ENCODE measurements at places on chromosomes 13 and 19.

DNA sequence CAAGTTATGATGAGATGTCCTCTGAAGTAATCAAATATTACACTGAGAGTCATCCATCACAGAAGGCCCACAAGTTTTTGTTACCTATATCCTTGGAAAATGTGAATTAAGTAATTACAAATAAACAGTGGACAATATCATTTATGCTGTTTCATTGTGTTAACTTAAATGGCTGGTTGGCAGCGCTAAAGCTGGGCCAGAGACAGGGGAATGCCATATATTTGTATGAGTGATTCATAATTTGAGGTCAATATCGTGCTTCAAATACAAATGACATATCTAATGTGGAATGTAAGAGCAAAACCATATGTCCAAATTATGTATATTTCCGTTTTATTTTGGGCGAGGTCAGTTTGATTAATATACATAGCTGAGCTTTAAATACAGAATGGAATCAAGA lies 1556.2 kb downstream of the SLITRK5 start:
- DNase-seq: no peak

DNA sequence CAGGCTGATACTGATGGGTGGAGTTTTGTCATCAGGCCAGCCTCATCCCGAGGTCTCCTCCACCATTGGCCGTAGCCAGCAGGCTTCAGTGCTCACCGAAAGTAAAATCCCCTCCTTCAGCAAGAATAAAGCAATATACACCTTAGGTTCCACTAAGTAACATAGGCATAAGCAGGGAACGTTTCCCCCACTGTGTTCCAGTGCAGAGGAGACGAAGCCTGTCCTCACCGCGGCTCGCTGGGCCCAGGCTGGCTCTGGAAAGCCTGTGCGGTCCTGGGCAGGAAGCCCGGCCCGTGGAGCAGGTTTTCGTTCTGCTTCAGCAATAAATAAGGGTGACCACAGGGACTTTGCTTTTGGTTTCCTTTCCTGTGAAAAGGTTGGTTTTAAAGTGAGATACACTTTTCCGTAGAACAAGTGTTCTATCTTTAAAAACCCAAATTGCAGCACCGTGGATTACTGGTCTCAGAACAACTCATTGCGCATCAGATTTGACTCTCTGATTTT lies 16.3 kb upstream of the TEX29 start:
- no peak for DNase-seq

DNA sequence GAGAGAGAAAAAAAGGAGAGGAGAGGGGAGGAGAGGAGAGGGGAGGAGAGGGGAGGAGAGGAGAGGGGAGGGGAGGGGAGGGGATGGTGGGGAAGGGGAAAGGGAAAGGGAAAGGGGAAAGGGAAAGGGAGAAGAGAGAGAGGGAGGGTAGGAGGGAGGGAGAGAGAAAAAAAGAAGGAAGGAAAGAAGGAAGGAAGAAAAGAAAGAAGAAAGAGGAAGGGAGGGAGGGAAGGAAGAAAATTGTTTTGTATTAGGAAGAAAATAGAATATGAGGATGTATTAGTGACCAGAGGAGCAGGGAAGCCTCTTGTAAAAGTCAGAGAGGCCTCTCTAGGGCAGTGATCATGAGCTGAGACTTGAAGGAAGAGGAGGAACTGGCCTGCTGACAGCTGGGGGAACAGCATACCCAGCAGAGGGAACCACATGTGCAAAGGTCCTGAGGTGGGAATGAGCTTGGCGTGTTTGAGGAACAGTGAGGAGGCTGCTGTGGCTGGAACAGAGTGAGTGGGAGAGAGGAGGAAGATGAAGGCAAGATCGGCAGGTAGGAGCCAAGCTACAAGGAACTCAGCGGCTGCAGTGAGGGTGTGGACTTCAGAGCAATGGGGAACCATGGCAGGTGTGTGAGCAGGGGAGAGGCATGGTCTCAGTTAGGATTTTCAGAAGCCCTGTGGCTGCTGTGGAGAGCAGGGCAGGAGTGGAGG lies 9.6 kb upstream of the KCNN1 start:
- DNase-seq: no peak

- no peak for DNase-seq
Measured at GRCh38 chr19:15538774-15539173, 30.4 kb downstream of the CYP4F22 start.

DNA sequence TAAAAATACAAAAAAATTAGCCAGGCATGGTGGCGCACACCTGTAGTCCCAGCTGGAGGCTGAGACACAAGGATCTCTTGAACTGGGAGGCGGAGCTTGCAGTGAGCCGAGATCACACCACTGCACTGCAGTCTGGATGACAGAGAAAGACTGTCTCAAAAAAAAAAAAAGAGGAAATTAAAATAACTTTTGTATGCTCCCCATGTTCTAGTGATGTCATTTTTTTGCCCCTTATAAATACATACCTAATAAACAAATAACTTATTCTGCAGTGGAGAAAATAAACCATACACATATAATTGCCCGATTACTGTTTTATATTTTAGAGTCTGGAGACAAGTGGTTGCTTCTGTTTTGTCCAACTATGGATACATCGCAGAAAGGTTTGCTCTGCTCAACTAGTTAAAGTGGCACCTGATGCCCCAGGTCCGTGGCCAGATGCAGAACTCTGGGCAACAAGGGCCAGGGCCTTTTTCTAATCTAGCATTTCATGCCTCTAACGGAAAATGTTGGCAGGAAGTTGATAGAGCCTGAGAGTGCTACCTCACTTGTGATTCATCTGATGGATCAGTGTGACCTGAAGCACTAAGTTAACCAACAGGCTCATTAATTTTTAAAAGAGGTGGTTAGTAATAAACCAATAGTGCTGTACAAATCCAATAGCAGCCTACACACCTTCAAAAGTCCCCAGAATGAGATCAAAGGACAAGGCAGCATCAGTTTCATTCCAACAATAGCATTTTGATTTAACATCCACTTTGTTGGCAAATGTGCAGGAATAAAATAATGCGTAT lies 18.8 kb downstream of the UBE2L5 start:
- DNase-seq: no peak

DNA sequence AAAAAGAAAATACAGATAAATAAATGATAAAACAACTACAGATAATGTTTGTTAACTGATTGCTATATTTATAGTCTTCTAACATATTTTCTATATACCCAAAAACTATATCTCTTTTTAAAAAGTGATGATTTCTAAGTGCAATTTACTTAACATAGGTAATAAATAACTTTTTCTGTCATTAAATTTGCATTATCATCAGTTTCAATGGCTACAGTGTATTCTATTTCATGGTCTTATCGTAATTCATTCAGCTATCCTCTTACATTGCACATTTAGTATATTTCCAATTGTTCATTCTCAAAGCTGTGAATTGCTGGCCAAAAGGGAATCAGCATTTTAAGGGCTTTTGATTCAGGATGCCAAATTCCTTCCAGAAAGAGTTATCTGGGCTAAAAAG lies 3.6 kb downstream of the ZNF180 start:
- DNase-seq: no peak

DNA sequence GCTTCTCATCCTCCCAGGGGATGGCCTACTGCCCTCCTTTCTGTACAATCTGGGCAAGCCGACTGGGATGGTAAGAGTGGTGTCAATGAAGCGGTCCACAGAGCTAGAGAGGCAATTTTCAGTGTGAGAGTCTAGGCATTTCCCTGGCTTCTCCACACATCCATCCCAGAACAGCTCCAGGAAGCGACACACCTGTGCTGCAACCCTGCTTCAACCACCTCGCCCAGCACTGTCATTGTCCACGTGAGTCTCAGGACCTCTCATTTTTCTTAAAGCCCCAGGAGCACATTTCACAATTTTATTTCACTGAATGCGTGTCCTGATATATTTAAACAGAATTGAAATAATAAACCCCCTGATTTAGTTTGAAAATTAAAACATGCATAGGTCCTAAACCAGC lies 15.5 kb upstream of the UBL3 start:
- DNase-seq: no peak

GRCh38 chr19:11882606-11883005 lies 5.0 kb upstream of the ZNF69 start:
- no peak for DNase-seq

- DNase-seq: peak; percentile 69
Measured at GRCh38 chr19:49553451-49554271, 25.9 kb downstream of the RCN3 start.

DNA sequence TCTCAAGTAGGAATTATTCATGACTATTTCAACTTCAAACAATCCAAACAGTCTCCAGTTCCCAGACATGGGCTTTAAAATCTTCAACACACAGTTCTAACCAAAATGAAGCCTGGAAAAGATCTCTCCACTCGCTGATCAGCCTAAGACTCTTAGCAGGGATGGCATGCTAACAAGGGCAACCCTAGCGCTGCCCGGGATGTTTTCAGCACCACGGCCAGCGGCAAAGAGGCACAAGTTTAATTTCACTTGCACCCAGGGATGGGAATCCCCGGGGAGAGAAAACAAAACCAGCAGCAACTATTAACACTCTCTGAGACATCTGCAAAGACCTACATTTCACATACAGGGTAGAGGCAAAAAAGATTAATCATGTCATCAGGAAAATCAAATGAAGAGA lies 43.0 kb downstream of the CACNA1A start:
- peak; percentile 13 for DNase-seq

DNA sequence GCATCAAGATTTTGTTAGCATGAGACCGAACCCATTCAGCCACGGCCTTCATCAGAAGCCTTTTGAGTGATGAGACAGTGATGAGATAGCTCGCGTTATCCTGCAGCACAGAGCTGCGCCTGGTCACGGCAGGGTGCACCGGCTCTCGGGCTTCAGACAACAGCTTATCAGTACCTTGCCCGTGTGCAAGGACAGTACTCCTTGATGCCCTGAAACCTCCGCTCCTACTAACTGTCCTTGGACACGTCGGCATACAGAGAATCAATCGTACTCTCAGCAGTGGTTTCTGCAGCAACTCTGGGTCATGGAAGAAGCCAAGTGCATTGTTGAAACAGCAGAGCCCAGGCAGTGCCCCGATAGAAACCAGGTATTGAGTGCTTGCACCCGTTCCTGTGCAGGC lies 40.7 kb downstream of the IRS2 start:
- DNase-seq: no peak

DNA sequence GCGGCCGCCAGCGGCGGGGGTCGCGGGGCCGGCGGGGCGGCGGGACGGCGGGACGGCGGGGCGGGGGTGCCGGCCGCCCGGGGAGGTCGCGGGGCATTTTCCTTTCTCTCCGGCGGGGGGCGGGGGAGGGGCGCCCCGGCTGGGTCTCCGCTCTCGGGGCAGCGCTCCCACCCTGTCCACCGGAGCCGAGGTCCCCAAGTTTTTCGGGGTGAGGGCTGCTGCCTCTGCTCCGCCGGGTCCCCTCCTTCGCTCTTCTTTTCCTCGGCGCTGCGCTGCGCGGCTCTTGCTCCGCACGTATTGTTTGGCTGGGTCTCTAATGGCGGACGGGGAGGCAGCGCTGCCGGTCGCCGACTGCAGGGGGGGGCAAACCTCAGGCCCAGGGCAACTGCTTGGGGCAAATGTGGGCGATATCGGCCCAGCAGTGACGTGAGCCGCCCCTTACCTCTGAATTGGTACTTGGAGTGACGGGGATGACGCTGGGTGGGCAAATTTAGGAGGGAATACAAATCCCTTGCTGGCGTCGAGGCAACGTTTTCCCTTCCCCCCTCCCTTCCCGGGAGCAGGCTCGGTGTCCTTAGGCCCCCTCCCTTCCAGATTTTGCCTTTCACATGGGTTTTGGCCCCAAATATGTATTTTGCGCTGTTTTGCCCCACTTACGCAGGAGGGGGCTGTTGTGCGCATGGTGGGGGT lies 759 bp downstream of the ZMYM2 start:
- DNase-seq: peak; percentile 76

DNA sequence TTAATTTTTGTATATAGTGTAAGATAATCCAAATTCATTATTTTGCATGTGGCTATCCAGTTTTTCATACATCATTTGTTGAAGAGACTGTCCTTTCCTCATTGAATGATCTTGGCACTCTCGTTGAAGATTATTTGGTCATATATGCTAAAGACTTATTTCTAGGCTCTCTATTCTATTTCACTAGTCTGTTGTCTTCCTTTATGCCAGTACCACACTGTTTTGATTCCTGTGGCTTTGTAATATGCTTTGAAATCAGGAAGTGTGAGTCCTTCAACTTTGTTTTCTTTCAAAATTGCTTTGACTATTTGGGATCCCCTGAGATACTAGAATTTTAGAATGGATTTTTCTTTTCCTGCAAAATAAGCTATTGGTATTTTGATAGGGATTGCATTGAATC lies 24.5 kb downstream of the FNDC3A start:
- no peak for DNase-seq

DNA sequence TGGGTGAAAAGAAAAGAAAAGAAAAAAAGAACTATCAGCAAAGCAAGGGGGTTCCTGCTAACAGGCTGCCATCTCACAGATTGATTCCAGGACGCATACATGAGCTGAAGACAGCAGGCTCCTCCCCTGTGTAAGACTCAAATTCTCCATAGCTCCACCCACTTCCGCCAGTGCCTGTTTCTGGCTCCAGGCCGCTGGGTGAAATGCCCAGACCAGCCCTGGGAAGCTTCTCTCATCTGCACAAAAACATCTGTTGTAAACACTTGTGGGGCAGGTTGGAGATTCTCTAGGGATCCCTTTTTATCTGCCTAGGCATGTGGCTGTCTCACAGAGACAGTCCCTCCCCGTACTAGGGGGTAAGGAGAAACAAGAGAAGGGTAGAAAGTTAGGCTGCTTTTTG lies 1054.4 kb upstream of the SPRY2 start:
- DNase-seq: no peak

DNA sequence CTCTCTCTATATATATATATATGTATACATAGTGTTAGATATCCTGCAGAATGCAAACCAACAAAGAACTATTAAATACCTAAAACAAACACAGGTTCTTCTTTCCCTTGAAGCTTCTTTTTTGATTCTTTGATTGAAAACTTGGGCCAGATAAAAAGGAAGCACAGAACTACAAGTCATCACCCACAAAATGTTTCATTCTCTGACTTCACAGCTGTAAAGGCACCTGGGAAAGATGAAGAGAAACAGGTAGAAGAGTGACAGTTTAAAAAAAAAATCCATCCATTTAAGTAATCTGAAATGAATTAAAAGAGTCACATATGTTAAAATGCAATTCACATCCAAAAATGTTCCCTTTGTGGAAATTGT lies 90.7 kb upstream of the FNDC3A start:
- DNase-seq: no peak

GRCh38 chr19:32316034-32316433 lies 29.4 kb upstream of the ZNF507 start:
- DNase-seq: no peak

- no peak for DNase-seq
Measured at GRCh38 chr13:71148396-71148795, 718.6 kb downstream of the DACH1 start.

DNA sequence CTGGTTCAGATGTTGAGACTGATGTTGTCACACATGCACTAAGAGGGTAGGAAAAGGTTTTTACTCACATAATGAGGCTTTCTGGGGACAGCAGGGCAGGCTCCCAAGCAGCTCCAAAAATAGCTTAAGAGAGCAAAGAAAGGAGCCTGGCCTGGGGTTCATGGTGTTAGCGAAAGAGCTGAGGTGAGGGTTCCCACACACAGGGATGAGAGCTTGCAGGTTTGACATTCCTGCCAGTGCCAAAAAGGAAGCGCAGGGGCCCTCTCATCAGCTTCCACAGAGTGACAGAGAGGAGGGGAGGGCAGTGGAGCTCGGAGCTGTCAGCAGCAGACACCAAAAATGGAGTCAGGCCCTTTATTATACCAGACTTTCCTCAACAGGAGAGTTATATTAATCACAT lies 65.5 kb upstream of the FAM216B start:
- DNase-seq: no peak

Measured in activated naive CD4-positive, alpha-beta T cell treated with anti-CD3 and anti-CD28 coated beads, Interleukin-2, amount 50 U/mL, for 16 hours (primary cell).